ENCODE measurements at places on chromosomes 2 and 18. TPM values are rescaled to one million over a fixed set of nuclear protein-coding genes. Genes with fewer than 3 reads are reported as not detected.
A peak's percentile ranks its signal among the peaks of the same experiment; 100 is the strongest.

GRCh38 chr2:36374585-36374984 is 19.0 kb downstream of the CRIM1 start:
- DNase-seq: no peak

DNA sequence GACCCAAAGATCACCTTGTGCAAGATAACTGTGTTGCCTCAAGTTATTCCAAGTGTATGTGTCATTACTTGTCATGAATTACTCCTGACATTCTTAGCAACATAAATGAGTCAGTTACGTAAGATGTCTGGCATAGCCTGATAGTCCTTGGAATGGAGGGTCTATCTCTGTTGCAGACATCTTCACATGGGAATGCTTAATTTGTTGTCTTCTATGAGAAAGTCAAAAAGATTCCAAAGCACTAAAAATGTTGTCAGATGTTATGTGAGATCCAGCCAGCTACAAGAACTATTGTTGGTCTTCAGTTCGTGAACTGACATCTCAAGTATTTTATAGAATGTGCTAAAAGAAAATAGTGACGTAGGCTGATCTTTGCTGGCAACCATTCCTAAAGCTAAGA is 178.2 kb upstream of the RASGRP3 start:
- DNase-seq: no peak

DNA sequence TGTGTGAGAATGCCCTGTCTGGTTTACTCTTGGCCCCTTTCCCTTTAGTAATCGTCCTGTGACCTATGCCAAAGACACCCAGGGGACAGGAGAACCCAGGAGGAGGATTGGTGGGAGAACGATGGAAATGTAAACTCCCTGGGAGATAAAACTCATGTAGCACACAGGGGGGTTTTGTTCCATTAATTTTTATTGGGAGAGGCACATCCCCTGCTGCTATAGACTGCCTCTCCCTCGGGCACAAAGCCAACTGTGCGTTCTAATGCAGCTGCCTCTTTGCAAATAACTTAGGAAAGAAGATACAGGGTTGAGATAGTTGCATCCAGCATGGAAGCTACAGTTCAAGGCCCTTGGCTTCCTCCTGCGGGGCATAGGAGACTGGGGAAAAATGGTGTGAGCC is 489.6 kb downstream of the SLC4A3 start:
- DNase-seq: no peak

GRCh38 chr2:183195998-183196409 is 71.8 kb downstream of the NUP35 start:
- no peak for DNase-seq

DNA sequence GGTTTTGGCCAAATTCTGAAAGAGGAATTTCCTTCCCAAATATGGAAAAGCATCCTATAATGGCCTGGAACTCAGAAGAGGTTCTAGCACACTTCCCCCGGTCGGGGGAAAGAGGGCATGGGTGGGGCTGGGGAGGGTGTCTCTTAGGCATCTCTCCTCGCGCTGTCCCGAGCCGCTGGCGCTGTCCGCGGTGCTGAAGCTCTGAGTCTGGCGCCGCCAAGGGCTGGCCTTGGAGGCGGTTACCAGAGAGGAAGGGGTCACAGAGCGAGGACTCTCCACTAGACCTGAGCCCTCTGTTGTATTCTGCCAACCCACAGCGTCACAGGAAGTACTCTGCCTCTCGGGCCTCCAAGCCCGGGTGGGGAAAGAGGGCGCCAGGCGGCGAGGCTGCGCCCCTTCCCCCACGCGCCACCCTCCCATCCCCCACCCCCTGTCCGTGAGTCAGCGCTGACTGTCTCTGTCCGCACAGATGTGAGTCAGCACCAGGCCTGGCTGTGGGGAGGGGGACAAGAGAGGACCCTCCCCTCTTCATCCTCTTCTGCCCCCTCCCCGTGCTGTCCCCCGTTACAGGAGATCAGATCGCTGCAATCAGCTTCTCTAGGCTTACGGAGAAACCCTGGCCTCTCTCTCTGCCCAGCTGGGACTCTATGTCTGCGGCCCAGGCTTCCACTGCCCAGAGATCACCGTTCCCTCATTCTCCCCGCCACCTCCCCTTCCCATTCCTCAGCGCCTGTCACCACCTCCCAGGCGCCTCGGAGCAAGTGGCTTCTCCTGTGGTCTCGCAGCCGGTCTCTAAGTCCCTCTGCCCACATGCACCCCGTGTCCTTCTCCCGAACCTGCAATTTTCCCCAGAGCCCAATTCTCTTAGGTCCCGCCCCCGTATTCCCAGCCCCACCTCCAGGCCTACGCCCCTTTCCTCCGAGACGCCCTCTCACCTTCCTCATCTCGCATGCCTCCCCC is 779 bp downstream of the PTPRN start:
- DNase-seq: no peak

GRCh38 chr2:195447323-195447975 is 209.6 kb upstream of the SLC39A10 start:
- no peak for DNase-seq

DNA sequence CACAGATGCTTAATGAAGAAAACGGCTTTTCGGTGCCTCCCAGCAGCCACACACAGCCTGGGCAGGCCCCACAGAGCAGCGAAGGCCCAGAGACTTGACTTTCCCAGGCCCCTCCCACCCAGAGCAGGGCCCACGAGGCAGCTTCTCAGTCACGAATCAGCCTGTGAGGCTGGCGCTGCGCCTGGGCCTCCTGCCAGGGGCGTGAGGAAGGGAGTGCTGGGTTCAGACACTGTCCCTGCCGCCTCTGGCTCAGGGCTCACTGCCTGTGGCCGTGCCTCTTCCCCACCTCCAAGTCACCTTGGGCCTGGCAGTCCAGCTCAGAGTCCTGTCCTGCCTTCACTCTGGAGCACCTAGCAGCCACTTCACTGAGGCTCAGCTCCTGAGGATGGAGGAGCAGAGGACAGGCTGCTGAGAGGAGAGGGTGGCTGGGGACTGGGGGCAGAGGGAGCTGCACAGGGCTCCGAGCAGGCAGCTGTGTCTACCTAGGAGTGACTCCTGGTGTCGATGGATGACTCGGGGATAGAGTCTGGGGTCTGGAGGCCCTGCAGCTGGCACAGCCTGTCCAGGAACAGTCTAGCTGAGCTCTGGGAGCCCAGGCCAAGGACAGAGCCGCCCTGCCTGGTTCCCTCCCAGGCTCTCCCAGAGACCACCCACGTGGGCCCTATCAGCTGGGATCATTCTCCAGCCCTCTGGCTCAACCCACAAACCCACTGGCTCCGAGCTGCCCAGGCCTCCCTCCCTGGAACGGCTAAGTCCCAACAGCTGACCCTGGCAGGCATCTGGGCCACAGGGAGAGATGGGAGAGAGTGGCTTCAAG is 36.4 kb upstream of the FOSL2 start:
- DNase-seq: peak; percentile 96

GRCh38 chr2:73827018-73827417 is 1.7 kb upstream of the STAMBP start:
- DNase-seq: no peak

- no peak for DNase-seq
Measured at GRCh38 chr2:230413479-230413878, 2.5 kb upstream of the SP100 start.

DNA sequence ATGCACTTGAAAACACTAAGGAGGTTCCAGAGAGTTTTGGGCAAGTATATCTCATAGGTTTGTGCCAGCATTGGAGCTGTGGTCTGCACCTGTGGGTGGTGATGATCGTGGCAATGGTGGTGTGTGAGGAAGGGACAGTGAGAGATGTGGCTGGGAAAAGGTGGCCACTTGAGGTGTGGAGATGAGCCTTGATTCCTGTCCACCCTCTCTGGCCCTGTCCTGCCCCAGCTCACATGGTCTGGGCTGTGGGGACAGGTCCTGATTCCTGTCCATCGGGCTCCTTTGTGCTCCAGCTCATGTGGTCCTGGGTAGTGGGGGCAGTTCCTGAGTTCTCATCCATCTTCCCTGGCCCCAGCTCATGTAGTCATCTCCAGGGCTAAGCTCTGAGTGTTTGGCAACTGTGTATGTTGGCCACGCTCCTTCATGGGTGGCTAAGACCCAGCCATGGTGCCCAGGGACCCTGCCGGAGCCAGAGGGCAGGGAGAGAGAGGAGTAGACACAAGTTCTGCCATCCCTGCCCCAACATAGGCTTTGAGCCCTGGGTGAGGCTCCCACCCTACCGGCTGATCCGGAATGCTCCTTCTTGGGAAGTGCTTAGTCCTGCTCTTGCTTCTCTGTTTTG is 294.4 kb upstream of the HDAC4 start:
- DNase-seq: no peak

DNA sequence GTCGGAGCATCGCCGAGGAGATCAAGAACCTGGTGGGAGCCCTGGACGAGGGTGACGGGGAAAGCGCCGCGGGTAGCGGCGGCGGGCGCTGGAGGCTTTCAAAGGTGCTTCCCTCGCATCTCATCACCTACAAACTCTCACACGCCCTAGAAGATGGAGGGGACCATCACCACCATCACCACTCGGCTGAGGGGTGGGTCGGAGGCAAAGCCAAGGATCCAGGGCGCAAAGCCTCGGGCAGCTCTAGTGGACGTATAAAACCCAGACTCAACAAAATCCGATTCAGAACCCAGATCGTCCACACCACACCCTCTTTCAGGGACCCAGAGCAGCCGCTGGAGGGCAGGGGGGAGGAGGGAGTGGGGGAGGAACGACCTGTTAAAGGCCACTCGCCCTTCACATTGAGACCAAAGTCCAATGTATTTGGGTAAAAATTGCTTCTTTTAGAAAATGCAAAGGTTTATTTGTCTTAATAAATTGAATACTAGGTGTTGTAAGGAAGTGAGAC is 1.5 kb downstream of the SOWAHC start:
- DNase-seq: no peak

DNA sequence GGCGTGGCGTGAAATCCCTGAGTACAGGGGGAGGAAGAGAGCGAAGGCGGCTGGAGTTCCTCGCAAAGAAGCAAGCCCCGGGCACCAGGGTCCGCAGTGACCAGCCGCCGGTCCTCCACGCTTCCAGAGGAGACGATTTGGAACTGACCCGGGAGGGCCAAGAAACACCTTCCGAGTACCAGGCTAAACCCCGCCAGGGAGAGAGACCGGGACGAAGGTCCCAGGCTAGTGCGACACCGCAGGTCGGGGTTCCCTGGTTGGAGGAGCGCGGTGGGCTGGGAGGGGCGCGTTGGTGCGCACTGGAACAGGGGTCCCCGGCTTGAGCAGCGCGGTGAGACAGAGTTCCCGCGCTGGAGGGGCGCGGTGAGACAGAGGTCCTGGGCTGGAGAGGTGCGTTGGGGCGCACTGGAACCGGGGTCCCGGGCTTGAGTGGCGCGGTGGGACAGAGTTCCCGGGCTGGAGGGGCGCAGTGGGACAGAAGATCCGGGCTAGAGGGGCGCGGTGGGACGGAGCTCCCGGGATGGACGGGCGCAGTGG is 901 bp downstream of the WDFY1 start:
- DNase-seq: no peak

Gene DCDC2C
- not detected for total RNA-seq

Gene DPP10
- 0.05 TPM for total RNA-seq

Gene HOXD1
- not detected for total RNA-seq

Gene NT5DC4
- total RNA-seq: not detected

All from Right ventricle myocardium inferior (tissue), 1 donor.